A549 treated with ZK216348 at 1 μM for 4 hours (cell line): ENCODE measurements at places on chromosomes 5 and 9. TPM values are rescaled to one million over a fixed set of nuclear protein-coding genes. Genes with fewer than 3 reads are reported as not detected.

Gene ZFP2
- total RNA-seq: not detected in 5 replicates

Gene FBN2
- 12.9 to 22.2 TPM (median 18.6 TPM) in 5 replicates for total RNA-seq

Gene QRFP
- total RNA-seq: not detected in 5 replicates

Gene FBXO10
- total RNA-seq: 4.8 to 8.8 TPM (median 7.8 TPM) in 5 replicates
